ENCODE measurements at places on chromosomes 3 and 15.

GRCh38 chr15:85579957-85580694 lies 199.7 kb downstream of the AKAP13 start:
- no peak for DNase-seq

GRCh38 chr3:541062-541801 lies 344.7 kb downstream of the CHL1 start:
- no peak for DNase-seq

DNA sequence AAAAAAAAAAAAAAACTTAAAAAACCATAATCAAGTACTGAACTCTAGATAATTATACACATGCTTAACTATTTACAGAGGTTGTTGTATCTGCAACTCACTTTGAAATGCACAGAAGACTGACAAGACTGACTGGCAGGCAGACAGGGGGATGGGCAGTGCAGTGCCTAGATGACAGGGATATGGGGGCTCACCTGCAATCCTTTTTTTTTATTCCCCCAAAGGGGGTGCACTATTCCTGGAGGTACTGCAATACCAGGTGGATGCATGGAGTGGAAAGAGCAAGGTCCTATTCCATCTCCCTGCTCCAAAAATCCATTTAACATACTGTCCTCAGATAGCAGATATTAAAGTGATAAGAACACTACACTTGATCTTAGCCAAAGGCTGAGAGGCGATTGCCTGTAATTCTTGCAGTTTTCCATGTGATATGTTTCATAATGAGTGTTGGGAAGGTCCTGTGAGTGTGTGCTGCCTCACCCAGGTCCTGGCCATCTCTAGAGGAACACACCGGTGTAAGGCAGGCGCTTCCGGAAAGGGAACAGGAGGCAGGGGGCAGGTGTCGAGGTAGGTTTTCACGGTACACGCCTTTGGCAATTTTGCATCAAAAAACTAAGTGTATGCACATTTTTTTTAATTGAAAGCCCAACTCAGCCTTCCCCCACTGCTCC lies 22.7 kb downstream of the SEC61A1 start:
- DNase-seq, result no peak

- DNase-seq, result no peak
Observed at GRCh38 chr3:23455775-23456174, 252.6 kb downstream of the UBE2E2 start.

DNA sequence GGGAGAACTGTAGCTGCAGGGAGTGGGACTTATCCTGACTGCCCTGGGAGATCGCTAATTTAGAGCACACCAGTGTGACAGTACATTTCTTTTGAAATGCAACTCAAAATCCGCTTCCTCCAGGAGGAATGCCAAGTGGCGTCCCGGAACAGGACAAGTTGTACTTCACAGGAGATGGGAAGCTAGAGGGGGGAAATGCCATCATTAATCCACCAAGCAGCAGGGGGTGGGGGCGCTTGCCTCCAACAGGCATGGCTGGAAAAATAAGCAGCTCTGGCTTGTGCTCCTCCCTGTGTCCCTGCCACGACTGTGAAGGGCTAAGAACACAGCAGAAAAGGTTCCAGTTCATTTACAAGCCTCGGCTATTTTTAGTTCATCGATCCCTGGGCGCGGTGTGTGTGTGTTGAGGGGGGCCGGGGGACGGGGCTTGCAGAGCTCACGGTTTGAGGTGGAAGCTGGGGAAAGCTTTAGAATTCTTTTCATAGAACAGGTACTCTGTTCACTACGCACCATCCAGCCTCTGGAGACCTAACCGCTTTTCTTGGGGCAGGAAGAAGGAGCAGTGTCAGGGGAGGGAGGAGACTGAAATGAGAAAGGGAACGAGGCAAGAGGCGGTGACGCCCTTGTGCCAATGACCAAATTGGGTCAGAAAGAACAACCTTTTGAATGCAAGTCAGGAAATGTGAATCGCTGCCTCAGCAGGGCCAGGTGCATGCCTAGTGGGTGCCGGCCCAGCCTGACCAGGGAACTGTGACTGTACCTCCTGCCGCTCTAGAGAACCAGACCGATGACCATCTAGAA lies 51.8 kb upstream of the DGKG start:
- no peak for DNase-seq

GRCh38 chr15:68204776-68205557 lies at the start of gene CALML4:
CALML4 (minus strand) TSS chr15:68205332; CDS start chr15:68205247, 85 bp downstream.
- DNase-seq, result no peak

- DNase-seq, result no peak
Observed at GRCh38 chr3:113450911-113451310, 9.6 kb upstream of the CFAP44 start.

- DNase-seq, result no peak
Observed at GRCh38 chr3:47013231-47013630, 33.8 kb downstream of the NBEAL2 start.

DNA sequence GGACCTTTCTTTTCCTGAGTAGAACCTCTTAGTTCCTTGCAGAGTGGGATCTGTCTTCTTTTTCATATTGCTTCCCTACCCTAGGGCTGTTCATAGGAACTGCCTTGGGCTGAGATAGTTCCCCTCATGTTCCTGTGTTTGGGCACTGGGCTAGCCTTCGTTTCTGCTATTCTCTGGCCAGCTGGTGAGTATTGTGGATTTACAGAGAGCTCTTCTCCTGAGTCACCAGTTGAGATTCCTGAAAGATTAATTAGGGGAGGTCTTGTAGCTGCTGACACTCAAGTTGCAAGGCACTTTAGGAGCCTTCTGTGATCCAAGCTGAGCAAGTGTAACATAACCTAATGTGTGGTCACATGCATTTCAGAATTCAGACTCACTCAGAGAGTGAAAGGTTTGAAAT lies 30.7 kb downstream of the CHD2 start:
- DNase-seq, result no peak

DNA sequence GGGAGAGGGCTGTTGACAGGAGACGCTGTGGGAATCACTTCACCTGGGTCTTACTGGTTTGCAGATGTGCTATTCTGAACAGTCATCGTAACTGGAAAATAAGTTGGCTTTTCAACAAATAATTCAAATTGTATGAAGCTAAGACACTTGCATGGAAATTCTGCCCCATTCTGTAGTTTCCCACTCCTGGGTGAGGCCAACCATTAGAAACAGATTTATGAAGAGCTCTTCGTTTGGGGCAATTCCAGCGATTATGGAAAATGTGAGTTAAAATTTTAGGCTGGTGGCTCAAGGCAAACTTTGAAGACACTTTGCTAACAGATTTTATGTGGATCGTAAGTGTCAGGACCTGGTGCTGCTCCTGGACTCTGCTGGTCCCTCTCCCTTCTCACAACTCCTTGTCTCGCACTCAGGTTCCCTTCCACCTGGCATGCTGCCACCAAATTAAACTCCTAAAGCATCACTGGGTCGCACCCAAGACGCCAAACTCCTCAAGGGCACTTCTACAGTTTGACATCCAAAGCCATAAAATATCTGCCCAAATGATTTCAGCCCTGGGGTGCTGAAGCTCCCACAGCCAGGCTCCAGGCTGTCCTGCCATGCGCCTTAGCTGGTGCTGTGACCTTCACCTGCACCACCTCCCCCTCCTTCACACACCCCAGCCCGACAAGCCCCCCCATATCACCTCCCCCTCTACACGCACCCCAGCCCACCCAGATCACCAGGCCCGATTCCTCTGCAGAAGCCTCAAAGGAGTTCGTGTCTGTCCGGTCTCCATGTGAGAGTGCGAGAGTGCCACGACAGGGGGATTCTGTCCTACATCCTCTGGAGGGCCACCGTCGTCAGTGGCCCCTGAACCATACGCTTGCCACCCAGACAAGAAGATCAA lies 138.4 kb downstream of the NSMCE3 start:
- no peak for DNase-seq

DNA sequence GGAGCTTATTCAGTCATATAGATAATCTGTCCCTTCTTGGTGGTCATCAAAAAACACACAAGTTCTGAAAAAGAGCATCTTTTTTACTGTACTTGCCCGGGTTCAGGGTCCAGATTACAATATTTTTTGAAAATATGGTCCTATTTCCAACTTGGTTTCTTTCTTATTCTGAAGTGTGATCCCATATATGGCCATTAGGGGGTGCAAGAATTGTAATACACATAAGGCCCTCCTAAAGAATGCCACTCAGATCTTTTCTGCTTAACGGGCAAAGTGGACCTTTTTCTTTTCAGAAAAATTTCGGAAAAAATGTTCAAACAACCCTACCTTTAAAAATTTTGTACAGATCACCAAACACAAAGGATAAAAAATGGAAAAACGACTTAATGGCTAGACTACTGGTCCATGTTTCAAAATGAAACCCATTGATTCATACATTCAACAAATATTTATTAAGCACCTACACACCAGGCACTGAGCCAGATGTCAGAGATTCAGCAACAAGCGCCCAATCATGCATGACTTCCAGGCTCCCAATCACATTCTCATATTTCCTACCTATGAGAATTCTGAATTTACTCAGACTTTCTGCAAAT lies 102.0 kb upstream of the MYRIP start:
- no peak for DNase-seq

DNA sequence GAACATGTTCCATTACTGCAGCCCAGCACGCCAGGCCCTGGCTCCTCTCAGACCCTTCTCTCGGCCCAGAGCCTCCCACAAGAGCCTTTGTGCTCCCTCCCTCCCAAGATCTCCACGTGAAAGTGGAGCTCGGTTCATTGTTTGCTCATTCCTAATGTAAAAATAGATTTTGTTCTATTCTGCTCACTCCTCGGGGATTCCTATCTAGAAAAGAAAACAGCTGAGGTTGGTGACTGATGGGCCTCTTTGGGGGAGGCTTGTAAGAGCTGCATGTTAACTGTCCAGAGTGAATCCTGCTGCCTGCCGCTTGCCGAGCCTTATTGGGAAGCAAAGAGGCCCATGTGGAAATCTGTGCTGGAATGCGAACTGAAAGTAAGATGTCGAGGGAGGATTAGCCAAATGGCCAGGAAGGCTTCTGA lies 267.1 kb downstream of the LRTM1 start:
- no peak for DNase-seq

GRCh38 chr15:64911311-64912186 lies at the start of gene ANKDD1A:
ANKDD1A (plus strand) TSS chr15:64911902; CDS start chr15:64911931, 29 bp downstream.
- DNase-seq, result no peak

GRCh38 chr15:96431786-96432185 lies 101.3 kb downstream of the NR2F2 start:
- DNase-seq, result no peak

- no peak for DNase-seq
Observed at GRCh38 chr3:54026543-54026942, 95.8 kb upstream of the CACNA2D3 start.

Data from stimulated activated CD8-positive, alpha-beta memory T cell treated with anti-CD3 and anti-CD28 coated beads, Interleukin-15, amount 100 ng/mL, for 1 hour (primary cell).